ENCODE measurements at places on chromosomes 12 and 14.

GRCh38 chr12:41465526-41465925, 277.4 kb downstream of the PDZRN4 start:
- no peak for DNase-seq

DNA sequence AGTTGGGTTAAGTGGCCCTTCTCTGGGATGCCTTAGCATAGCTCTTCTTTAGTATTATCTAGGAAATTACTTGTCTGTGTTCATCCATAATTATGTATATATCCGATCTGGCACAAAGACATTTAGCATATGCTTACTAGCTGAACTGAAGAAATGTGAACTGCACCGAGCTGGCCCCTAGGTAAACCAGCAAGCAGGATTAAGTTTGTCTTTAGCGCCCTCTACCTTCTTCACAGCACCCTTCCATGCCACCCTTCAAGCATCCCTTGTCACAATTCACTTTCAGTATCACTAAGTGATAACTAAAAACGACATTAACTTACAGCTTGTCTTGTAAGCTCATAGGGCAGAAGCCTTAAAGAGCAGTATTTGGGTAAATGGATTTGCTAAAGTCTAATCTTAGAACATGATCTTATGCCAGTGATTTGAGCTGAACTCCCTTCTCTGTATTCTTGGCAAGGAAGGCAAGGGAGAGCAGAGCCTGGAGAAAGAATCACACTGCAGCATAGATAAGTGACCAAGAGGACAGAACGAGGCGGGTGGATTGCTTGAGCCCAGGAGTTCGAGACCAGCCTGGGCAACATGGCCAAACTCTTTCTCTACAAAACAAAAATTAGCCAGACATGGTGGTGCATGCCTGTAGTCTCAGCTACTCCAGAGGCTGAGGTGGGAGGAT, 2.6 kb upstream of the HAL start:
- DNase-seq, result no peak

GRCh38 chr12:6960593-6961277, 9.6 kb downstream of the PTPN6 start:
- DNase-seq, result no peak

- DNase-seq, result no peak
These were observed 249.9 kb downstream of the ALX1 start for GRCh38 chr12:85529896-85530295.

- no peak for DNase-seq
These were observed 1.4 kb downstream of the DUSP6 start for GRCh38 chr12:89350630-89351488.

GRCh38 chr14:99590746-99591555, 13.1 kb downstream of the CCDC85C start:
- no peak for DNase-seq

DNA sequence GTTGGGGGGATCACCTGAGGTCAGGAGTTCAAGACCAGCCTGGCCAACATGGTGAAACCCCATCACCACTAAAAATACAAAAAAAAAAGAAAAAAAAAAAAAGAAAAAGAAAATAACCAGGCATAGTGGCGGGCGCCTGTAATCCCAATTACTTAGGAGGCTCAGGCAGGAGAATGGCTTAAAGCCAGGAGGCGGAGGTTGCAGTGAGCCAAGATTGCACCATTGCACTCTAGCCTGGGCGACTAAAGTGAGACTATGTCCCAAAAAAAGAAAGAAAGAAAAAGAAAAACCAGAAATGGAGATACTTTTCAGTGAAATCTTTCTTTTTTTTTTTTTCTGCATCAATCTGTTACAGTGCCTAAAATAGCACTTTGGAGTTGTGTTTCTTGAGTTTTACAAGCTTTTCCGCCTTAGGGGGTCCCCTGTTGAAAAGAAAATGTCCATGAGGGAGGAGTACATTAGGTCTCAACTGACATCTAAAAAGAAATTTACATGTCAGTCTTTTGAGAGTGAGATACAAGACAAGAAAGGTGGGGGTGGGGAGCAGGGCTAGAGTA, 82.9 kb upstream of the VASH1 start:
- DNase-seq, result no peak

- DNase-seq, result no peak
These were observed 22.1 kb downstream of the SEC23A start for GRCh38 chr14:39080886-39081285.
